ENCODE measurements at places on chromosomes 13 and 19.

DNA sequence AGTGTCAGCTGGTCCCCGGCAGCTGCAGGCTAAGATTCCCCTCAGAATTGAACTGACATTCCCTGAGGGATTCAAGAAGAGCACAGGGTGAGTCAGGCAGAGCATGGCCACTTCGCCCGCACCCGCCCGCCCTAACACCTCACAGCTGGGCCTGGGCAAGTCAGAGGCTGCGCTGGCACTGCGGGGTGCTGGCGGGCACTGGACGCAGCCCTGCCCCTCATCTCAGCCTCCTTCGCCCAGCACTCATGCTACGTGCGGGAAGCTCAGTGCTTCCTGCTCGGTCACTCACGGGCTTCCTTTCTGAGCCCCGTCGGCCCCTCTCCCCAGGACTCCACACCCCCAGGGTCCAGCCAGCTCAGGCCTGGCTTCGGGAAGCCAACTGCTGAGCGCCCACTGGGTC, 56.9 kb downstream of the MLLT1 start:
- peak; percentile 73 for DNase-seq

DNA sequence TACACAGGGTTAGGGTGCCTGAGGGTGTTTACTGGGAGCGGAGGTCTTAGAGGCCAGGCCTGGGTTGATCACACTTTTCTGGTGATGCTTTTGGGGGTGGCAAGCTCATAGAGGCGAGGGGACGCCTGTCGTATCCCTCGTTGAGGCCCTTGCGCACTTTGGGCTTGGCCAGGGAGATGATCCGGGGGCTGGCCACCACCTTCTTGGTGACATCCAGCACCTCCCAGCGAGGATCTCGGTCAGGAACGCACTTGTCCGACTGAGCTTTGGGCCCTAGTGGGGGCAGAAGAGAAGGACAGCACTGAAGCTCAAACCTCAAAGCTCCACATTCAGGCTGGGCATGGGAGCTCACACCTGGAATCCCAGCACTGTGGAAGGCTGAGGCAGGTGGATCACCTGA, 17.6 kb upstream of the MIER2 start:
- DNase-seq, result no peak

DNA sequence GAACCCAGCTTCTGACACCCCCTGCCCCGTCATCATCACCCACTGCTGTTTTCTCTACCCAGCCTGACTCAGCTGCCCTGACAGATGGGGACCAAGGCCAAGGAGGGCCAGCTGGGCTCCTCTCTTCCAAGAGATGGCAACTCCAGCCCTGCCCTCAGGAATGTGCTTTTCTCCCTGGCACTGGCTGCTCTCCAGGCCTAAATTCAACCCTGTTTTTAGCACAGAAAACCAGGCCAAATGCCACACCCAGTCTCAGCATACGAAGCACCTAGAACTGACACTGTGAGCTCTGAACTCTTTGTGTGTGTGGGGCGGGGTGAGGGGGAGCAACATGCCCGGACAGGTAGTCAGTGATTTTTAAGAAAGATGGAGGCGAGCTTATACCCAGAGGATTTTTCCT, 23.4 kb upstream of the IGFL1 start:
- peak; percentile 92 for DNase-seq

GRCh38 chr13:39810091-39810877, 154.8 kb downstream of the COG6 start:
- DNase-seq, result peak; percentile 39

DNA sequence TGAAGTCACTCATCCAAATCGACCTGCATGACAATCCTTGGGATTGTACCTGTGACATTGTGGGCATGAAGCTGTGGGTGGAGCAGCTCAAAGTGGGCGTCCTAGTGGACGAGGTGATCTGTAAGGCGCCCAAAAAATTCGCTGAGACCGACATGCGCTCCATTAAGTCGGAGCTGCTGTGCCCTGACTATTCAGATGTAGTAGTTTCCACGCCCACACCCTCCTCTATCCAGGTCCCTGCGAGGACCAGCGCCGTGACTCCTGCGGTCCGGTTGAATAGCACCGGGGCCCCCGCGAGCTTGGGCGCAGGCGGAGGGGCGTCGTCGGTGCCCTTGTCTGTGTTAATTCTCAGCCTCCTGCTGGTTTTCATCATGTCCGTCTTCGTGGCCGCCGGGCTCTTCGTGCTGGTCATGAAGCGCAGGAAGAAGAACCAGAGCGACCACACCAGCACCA, 5.9 kb downstream of the SLITRK5 start:
- DNase-seq, result no peak

DNA sequence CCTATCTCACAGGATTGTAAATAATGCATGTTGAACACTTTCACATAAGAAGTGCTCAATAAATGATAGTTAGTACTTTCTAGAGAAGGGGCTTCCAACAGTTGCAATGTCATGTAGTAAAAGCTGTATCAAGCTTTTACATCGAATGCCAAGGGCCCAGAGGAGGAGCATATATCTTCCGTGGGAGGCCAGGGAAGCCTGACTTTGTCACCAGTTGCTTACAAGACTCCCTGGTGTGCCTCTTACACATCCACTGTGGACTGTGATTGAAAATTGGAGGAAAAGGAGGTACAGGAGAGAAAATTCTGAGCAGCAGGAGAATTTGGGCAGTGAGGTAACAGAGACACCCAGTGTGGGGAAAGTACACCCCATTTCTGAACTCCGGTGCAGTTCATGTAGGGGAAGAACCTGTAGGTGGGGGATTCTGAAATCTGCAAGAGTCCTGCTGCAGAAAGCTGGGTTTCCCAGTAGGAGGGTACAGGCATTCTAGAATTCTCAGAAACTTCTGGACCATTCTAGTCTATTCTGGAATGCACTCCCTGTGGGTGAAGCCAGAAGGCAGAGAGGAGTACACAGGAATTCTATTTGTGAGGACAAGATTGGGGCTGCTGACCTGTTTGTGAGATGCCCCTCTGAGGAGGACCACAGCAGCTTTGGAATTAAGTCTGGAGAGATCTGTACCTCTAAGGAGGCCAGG, 54.0 kb downstream of the ALOX5AP start:
- no peak for DNase-seq

DNA sequence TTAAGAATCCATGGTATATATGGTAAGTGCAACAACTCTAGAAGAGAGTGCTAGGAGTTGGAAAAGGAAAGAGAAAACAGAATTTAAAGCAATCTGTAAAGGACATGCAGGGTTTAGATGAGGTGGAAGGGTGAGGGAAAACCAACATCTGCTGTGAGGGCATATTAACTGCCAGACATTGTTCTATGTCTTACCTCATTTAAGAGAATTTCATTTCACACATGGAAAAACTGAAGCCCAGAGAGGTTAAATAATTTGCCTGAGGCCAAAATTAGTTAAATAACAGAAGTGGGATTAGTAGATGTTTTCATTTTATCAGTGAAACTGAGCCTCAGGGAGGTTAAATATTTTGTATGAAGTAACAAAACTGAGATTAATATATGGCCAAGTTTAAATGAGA, 7.4 kb upstream of the USPL1 start:
- DNase-seq, result no peak

- peak; percentile 17 for DNase-seq
Observed at GRCh38 chr13:43196086-43196621, 172.8 kb downstream of the DNAJC15 start.

DNA sequence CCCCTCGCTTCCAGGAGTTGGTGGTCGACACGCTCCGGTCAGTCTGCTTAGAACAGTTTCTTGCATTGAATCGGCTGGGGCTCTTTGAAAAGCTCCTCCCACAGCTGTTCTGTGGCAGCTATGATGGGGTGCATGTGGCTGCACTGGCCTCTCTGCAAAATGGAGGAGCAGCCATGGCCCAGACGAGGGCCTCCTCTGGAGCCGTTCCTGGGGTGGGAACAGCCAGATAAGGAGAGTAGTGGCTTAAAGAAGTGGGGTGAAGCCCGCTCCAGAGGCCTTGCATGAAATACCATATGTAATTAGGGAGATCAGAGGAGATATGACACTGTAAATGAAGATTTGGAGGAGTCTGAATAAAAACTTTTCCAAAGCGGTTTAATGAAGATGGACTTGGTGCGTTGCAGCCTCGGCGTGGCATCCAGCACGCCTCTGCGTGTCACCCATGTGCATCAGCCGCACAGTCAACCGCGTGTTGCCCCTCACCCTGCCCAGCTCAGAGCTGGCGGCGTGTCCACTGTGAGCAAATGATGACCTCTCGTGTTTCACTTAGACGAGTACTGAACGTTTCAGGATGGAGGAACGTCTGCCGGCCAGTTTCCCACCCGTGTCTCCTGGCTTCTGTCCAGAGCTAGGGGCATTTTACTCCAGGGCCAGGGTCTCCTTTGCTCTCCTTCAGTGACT, 199.2 kb downstream of the TEX29 start:
- no peak for DNase-seq

DNA sequence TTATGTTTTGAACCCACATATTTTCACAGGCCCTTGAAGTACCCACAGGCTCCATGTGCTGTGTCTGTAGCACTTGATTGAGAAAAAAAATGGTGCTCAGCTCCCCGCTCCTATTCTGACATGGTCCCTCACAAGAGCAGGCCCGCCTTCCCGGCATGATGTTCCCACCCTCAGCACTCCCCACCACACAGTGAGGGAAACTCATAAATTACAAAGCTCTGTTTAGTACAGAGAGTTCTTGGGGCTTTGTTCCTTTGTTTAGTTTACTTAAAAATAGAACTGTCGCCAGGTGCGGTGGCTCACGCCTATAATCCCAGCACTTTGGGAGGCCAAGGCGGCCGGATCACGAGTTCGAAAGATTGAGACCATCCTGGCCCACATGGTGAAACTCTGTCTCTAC, 25.9 kb upstream of the ABCC4 start:
- DNase-seq, result no peak

DNA sequence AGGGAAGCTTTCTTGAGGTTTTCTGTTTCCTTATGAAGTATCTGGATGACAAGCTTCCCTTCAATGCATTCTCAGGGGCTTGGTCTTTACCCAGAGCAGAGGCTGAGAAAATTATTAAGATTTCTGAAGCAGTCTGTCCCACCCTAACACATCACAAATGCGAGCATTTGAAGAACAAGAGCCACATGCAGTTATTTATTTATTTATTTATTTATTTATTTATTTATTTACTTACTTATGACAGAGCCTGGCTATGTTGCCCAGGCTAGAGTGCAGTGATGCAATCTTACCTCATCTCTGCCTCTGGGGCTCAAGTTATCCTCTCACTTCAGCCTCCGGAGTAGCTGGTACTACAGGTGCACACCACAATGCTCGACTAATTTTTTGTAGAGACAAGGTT, 38.4 kb downstream of the SPRYD7 start:
- DNase-seq, result no peak

- DNase-seq, result no peak
Observed at GRCh38 chr13:45967589-45967988, 85.0 kb downstream of the ZC3H13 start.

- no peak for DNase-seq
Observed at GRCh38 chr13:75170311-75170710, 311.7 kb downstream of the TBC1D4 start.

GRCh38 chr13:59890054-59890453, 273.7 kb downstream of the DIAPH3 start:
- no peak for DNase-seq

- no peak for DNase-seq
Observed at GRCh38 chr19:46497773-46498172, 2.1 kb upstream of the PNMA8B start.

DNA sequence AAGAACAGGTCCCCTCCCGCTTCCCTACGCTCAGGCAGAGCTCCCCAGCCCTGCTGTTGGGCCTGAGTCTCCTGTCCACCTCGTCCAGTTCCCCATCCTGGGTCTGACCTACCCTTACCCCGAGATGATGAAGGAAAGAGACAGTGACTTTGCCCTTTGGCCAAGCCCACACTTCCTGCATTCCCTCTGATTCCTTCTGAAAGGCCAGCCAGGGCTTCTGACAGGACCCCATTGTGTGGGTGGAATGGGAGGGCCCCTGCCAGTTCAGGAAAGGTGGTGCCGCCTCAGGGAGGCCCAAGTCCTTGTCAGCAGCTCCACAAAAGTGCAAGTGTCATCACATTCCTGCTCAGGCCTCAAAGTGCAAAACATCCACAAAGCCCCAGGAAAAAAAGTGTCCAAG, 177.8 kb downstream of the PAN3 start:
- DNase-seq, result no peak

GRCh38 chr19:38303517-38304351, at the start of gene C19orf33:
C19orf33 (plus strand) TSS chr19:38304251; CDS start chr19:38304262, 11 bp downstream.
- peak; percentile 94 for DNase-seq

- peak; percentile 39 for DNase-seq
Observed at GRCh38 chr13:95067303-95067702, 233.9 kb downstream of the ABCC4 start.

DNA sequence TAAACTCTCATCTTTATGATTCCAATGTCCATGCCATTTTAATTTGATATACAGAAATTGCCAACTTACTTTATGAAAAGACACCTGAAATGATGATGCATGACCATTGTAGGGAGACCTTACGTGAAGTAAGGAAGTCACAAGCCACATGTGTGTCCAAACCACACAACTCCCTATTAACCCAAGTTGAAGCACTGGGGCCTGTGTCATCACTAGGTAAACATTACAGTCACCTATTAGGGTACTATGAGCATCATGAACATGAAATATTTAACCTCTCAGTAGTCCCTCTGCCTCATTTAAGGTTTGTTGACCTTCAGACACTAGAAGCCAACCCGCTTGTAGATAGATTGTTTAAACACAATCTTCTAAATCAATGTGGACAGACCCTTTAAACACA, 576.9 kb downstream of the IRS2 start:
- DNase-seq, result peak; percentile 24

DNA sequence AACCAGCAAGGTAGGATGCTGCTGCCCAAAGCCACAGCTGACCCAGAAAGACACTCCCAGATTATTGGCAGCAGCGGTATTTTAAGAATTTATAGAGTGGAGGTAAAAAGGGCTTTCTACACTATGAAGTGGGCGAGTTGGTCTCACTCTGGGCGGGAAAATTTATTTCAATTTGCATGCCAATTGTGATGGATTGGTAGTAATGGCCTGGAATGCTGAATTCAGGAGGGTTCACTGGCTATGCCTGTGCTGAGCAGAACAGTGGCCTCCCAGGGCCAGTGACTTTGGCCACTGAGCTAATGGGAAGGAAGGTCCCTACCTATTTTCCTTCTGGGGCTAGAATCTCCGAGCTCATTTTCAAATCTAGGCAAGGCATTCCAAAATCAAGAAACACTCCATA, 243.5 kb downstream of the TSHZ3 start:
- DNase-seq, result no peak

DNA sequence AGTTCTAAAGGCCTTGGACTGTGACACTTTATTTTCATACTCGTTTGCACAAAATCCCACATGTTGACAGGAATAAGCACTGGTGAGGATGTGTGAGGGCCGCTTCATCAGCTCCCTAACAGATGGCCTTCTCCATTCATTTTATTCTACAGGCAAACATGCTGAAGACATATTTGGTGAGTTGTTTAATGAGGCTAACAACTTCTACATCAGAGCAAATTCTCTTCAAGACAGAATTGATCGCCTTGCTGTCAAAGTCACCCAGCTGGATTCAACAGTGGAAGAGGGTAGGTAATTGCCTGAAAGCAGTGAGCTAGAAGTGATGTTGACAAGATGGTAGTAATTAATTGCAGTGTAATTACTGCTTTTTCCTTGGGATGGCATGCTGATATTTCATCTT, 95.7 kb downstream of the GPR12 start:
- no peak for DNase-seq

- DNase-seq, result no peak
Observed at GRCh38 chr19:14127929-14128509, 8.4 kb downstream of the ASF1B start.

- peak; percentile 51 for DNase-seq
Observed at GRCh38 chr13:28037399-28037798, 48.9 kb upstream of the URAD start.

- DNase-seq, result no peak
Observed at GRCh38 chr13:106415971-106416370, 119.5 kb downstream of the EFNB2 start.

Data from epithelial cell of esophagus (primary cell).